ENCODE measurements at places on chromosomes 2 and 18.

GRCh38 chr18:58338961-58339592 is 289.8 kb downstream of the ALPK2 start:
- DNase-seq = no peak

GRCh38 chr2:205660521-205661124 is 21.7 kb upstream of the NRP2 start:
- peak; percentile 71 for DNase-seq

DNA sequence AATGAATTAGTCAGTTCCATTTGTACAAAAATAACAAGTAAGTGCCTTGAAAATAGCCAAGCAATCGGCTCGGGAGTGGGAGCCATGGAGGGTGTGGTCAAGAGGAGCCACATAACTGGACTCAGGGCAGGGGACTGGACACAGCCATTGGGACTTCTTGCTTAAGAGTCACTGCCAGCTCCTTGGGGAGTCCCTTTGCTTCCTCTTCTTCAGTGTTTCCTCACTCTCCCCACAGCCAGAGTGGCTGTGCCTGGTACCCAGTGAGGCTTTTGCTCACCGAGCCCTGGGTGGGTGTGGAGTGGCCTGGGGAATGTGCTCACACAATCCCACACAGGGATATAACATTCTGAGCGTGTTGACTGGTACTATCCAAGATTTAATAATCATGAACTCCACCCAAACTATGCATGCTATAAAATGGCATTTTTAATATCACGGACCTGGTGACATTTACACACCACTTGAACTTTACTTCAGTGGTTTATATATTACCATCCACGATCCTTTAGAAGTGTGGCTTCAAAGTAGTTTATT is 94.6 kb downstream of the PTGR3 start:
- no peak for DNase-seq

- no peak for DNase-seq
These were observed 27.7 kb upstream of the DSC3 start for GRCh38 chr18:31070206-31070605.

- DNase-seq = no peak
These were observed 27.8 kb upstream of the RNF125 start for GRCh38 chr18:31990823-31991222.

Data from amniotic stem cell (primary cell).